Left ventricle myocardium superior (tissue), 1 donor: ENCODE measurements at places on chromosomes 6 and 20.

DNA sequence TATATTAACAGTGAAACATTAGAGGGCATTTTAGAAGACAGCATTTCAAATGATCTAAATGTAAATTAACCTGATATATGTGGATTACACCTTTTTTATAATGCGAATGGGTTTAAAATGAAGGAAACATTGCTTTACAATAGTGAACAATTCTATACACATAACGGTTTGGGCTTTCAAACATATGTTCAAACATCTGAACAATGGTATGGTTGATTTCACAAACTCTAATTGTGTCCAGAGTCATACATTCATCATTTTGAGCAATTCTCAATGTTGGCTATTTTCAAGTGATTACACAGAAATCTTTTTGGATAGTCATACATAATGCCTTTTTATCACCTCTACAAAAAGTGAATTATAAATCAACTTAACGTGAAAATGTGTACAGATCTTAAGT lies 578.1 kb downstream of the PHF3 start:
- no peak for DNase-seq

- DNase-seq: no peak
Measured at GRCh38 chr6:170149681-170150589, 140.9 kb downstream of the DLL1 start.

DNA sequence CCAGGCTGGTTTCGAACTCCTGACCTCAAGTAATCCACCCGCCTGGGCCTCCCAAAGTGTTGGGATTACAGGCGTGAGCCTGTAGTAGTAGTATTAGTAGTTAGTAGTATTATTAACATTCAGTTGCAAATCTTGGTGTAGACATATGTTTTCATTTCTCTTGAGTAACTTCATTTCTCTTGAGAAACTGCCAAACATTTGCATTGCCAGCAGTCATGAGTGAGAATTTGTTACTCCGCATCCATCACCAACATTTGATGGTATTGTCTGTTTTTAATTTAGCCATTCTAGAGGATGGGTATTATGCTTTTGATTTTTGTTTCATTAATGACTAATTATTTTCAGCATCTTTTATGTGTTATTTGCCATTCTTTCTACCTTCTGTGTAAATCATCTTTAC lies 1.5 kb upstream of the ERVFRD-1 start:
- DNase-seq: no peak

DNA sequence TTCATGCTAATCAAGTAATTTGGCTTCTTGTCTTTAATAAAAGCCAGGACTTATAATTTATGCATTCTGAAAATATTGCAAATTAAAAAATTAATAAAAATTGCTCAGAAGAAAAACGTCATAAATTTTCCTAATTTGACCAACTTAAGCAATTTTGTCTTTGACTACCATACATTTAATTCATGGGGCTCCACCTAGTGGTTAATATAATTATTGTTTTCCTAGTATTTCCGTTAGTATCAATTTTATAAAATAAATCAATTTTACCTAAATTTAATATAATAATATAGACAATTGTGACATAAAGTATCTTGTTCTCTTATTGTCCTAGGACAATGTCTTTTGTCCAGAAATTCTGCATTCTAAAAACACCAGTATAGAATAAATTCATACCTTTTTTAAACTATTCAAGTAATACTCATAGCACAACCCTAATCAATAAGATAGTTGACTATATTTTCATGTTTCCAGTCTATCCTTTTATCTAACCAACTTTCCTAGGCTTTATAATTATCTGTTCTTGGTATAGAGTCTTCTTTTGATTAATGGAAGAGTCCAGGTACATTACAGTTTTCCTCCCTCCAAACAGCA lies 319.9 kb downstream of the TRDN start:
- no peak for DNase-seq

- no peak for DNase-seq
Measured at GRCh38 chr6:138592749-138593123, 93.4 kb upstream of the NHSL1 start.

- no peak for DNase-seq
Measured at GRCh38 chr20:34260208-34260942, 19.2 kb downstream of the ASIP start.

DNA sequence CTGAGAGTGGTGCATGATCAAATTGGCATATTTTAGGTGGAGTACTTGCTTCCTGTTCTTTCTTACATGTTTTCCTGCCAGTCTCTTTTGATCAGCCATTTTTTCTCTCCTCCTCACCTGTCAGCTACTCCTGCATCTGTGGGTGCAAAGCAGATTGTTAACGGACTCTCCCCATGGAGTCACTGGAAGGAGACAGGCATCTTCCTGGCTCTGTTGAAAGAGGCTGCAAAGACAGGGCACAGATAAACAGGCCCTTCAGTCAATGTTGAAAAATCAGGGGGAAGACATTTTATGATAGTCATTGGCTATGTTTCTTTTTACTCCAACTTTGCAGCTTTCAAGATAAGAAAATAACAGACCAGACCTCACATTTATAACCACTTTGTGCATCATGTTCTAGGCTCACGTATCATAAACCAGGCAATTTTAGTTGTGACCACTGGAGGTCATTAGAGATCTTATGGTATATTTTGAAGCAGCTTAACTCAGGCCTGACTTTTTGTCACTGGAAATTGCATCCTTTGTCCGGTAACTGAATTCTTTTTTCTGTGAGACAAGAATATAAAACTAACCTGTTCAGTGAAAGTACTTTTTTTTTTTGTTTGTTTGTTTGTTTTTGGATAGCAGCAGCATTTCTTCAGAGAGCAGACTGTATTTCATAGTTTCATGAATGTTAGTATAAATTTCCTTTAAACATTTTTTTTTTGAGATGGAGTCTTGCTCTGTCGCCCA lies 20.1 kb downstream of the ECT2L start:
- DNase-seq: no peak

GRCh38 chr6:18121580-18122127 lies 823 bp downstream of the NHLRC1 start:
- DNase-seq: no peak

DNA sequence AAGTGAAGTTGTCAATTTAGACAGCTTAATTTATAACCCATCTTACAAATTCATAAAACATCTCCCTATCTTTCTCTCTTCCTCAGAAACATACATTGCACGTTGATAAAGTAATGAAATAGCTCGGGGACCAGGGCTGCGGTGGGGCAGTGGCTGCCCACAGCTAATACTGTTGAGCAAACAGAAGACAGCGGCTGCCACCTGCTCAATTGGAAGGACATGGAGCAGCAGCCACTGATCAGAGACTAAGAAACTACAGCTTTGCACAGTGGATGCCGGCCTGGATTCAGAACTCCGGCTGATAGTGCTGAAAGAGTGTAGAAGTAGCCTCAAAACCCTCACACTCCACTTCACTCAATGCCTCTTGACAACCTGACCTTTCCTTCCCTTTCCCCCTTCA lies 157.9 kb upstream of the PDE10A start:
- no peak for DNase-seq

DNA sequence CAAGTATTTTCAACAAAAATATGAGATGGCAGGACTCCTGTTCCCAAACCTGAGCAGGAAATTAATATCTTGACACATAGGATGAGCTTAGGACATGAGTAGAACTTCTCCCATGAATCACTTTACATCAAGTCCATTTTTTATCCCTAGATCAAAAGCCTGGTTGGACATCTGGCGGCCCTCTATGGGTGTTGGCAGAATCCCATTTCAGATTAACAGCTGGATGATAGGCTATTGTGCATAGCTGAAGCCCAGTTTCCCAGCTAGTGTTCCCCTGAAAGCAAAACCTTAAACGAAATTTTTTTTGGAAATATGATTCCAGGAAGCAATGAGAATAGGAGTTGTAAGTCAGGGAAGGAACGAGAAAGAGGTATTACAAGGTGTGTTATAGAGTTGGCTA lies 449.4 kb upstream of the CHD6 start:
- DNase-seq: no peak

DNA sequence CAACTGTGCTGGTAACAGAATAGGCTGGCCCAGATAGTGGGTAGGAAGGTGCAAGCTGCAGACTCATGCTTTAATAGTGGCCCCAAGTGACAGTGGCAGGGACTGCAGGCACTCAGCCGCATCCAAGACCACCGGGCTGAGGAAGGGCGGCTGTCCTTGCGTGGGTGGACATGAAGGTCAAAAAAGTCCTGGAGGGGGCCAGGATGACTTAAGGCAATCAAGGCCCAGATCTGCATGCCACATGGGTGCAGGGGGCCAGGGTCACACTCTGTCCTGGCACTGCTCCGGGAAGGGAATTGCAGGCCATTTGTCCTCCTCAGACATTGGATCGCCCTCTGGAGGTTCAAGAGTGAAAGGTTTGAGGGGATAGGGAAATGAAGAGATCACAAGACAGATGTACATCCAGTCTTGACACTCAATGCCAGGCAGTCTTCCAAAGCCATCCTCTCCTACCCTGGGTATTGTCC lies 10.4 kb upstream of the VNN2 start:
- DNase-seq: peak; percentile 38

DNA sequence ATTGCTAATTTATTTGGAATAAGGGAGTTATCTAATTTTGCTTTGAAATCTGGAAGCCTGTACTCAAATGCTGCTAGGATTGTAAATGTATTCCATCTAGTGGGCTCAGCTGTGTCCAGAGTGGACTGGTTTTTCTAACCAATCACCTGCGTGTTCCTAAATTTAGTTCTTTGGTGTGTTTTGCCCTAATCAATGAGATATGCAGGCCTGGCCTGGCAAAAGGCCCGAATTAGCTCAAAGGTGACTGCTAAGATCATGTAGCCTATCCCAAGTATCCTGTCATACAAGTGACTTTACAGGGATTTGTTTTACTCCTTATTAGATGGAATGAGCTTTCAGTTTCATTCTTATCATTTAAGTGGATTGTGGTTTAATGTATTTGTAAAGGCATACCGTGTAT lies 51.3 kb upstream of the ARMC2 start:
- no peak for DNase-seq

DNA sequence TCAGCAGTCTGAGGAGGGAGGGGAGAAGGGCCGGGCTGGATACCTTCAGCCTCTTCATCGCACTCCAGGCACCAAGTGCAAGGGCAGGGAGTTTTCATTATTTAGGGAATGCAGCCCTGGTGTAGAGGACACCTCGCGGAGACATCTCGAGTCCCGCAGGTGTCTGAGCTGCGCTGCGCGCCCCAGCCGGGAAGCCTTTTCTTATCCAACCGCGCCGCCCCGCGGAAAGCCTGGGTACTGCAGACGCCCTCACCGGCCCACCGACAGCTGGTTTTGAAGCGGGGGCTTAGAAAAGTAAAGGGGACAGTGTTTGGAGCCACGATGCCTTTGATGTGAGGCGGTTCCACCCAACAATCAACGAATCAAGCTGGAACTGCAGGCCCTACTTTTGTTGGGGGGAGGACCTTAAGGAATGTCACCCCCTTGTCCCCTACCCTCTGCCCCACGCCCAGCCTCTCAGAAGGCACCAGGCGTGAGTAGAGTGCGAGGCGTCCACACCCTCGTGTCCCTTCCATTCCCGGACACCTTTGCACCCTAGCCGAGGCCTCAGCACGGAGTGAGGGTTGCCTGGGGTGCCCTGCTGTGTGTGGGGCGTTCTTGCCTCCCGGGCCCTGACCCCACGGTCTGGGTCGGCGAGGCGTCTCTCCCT lies 8.6 kb downstream of the NKX2-2 start:
- DNase-seq: peak; percentile 79

GRCh38 chr20:62734881-62735280 lies 26.2 kb downstream of the NTSR1 start:
- DNase-seq: peak; percentile 23

- peak; percentile 46 for DNase-seq
Measured at GRCh38 chr20:38126932-38127621, 38.0 kb downstream of the TGM2 start.

- no peak for DNase-seq
Measured at GRCh38 chr20:24493661-24494459, 24.4 kb downstream of the SYNDIG1 start.

GRCh38 chr6:132968419-132968950 lies 154.1 kb downstream of the RPS12 start:
- DNase-seq: no peak

GRCh38 chr6:146423452-146423851 lies 120.2 kb upstream of the RAB32 start:
- DNase-seq: no peak

GRCh38 chr6:26327450-26328264 lies 37.3 kb upstream of the BTN3A2 start:
- DNase-seq: no peak

DNA sequence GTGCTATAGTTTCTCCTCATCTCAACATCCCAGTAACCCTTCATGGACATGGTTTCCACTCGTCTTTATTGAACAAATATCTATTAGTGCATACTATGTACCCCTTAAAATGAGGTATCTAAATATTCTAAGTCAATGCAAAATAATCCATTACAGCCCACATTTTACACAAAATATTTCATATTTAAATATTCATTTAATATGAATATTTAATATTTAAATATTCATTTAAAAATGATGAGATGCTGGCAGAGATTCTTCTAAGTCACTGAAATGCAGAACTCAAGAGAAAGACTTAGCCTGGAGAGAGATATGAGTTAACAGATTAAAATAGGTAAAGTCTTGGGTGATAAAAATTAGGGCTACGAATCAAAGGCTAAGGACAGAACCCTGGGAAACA lies 17.9 kb downstream of the EPB41L2 start:
- no peak for DNase-seq

DNA sequence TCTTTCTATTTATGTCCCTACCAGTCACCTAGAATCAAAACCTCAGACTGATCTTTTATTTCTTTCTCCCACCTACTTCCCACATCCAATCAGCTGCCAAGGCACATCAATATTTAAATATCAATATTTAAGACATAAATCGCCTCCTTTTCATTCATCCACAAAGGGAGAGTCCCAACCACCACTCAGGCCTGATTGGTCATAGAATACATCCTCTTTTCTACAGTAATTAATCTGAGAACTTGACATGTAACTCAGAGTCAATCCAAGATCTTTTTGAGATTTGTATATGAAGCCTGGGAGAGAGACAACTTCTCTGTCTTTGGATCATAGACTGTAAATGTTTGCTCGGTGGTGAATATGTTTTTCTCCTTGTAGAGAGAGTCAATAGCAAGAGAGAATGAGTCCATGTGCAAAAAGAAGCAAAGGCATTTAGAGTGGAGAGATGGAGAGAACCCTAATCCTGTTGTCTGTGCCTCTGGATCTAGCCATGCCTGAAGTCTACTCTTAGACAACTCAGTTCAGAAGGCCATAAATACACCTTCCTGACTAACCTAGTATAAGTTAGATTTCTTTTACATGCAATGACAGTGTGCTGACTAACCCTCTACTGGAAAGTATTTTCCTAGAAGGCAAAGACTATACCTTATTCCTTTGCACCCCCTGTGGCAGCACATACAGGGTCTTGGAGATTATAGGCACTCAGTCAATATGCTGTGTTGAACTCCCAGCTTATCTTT lies 12.1 kb upstream of the NEDD9 start:
- DNase-seq: no peak

GRCh38 chr6:111517965-111518364 lies 34.9 kb upstream of the REV3L start:
- DNase-seq: no peak

GRCh38 chr6:65997539-65997938 lies 290.5 kb upstream of the EYS start:
- no peak for DNase-seq

- no peak for DNase-seq
Measured at GRCh38 chr6:106702046-106702445, 72.7 kb downstream of the QRSL1 start.
